ENCODE measurements at places on chromosomes 5 and 9. TPM values are rescaled to one million over a fixed set of nuclear protein-coding genes. Genes with fewer than 3 reads are reported as not detected.

Gene TUSC1
- 15.2 TPM for total RNA-seq

Gene SPRY4
- 12.1 TPM for total RNA-seq

Gene DPYSL3
- 283 TPM for total RNA-seq

Gene AGXT2
- total RNA-seq, result not detected

All from camera-type eye (tissue), 1 donor.